ENCODE measurements at places on chromosomes 11 and 22.
A peak's percentile ranks its signal among the peaks of the same experiment; 100 is the strongest.

- no peak for DNase-seq
Observed at GRCh38 chr22:47194476-47195155, 432.2 kb downstream of the TBC1D22A start.

DNA sequence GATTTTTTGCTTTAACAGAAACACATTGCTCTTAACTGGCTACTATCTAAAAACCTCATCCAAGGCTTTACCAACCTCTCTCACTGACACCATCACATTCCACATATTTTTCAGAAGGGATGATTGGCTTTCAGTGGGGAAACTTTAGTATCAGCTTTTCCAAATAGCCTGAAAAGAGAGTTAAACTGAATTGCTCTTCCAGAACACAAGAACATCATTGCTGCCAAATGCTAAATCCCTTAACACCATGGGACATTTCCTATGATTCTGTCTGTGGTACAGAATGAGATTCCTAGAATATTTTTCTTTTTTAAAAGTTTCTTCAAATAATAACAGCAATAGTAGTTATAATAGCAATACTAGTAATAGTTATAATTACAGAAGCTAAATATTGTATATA lies 45.4 kb downstream of the SOX6 start:
- no peak for DNase-seq

- DNase-seq = peak; percentile 31
Observed at GRCh38 chr11:9626496-9627394, 37.1 kb upstream of the SWAP70 start.

DNA sequence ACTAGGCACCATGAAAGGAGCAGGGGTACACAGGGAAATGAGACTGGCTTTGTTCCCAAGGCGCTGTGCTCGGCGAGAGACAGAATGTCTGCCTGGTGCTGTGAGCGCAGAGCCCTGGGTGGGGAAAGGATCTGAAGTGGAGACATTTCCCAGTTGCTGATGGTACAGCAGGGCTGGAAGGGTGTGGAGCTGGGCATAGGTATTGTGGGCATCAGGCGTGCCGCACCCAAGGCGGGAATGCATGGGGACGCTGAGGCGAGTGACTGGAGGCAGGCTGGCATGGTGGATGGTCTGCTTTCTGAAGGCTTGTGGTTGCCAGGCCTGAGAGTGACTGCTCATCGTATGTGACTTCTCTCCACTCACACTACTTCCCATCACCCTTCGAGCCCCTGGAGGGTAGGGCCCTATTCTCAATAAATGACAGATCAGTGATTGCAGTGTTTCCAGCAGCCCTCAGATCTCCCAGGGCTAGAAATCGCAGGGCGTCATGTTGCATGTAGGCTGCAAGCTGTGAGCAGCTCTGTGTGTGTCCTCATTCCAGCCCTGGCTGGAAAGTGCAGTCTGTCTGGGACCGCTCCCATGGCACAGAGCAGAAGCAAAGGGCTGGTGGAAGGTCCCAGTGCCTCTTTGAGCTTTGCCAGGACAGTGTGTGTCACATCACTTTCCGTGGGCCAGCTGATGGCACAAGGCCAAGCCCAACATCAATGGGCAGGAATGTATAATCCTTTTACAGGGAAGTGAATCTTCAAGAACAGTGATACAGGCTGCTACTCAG lies 67.7 kb downstream of the TBC1D22A start:
- DNase-seq = peak; percentile 89
